ENCODE measurements at places on chromosomes 6 and 20.

- no peak for DNase-seq
These were observed 8.6 kb downstream of the MAP3K5 start for GRCh38 chr6:136783495-136784270.

DNA sequence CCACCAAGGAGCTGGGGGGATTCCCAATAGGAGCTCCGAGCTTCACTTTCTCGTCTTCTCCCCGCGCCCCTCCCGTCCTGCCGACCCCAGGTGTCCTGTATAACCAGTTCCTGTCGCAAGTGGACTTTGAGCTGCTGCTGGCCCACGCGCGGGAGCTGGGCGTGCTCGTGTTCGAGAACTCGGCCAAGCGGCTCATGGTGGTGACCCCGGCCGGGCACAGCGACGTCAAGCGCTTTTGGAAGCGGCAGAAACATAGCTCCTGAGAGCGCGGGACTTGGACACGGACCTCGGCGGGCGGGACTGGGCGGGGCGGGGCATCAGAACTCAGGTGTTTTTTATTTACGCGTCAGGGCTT lies 340 bp upstream of the VARS2 start:
- no peak for DNase-seq

- DNase-seq: no peak
These were observed 189.2 kb downstream of the FOXC1 start for GRCh38 chr6:1798965-1799325.

- no peak for DNase-seq
These were observed 39.1 kb downstream of the ILRUN start for GRCh38 chr6:34657307-34657978.

DNA sequence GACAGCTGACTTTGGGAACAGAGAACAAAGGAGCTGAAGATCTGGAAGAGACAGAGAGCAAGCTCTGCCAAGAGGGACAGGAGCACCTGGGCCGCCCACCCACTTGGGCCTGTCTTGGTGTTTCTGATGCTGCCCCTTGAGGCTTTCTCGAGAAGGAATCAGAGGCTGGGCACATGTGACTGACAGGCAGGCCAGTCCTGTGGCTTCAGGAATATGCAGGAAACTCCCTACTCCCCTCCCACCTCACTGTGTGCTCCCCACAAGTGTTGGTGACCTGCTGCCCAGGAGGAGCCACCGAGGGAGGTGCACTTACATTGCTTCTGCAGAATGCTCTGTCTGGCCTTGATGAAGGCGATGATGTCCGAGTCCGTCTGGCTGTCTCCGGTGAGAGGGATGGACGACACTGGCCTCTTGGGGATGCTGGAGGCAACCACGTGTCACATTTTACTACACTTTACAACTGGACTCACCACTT lies 20.9 kb upstream of the KCNK16 start:
- no peak for DNase-seq

- DNase-seq: no peak
These were observed 9.7 kb downstream of the CNBD2 start for GRCh38 chr20:35978041-35978513.

DNA sequence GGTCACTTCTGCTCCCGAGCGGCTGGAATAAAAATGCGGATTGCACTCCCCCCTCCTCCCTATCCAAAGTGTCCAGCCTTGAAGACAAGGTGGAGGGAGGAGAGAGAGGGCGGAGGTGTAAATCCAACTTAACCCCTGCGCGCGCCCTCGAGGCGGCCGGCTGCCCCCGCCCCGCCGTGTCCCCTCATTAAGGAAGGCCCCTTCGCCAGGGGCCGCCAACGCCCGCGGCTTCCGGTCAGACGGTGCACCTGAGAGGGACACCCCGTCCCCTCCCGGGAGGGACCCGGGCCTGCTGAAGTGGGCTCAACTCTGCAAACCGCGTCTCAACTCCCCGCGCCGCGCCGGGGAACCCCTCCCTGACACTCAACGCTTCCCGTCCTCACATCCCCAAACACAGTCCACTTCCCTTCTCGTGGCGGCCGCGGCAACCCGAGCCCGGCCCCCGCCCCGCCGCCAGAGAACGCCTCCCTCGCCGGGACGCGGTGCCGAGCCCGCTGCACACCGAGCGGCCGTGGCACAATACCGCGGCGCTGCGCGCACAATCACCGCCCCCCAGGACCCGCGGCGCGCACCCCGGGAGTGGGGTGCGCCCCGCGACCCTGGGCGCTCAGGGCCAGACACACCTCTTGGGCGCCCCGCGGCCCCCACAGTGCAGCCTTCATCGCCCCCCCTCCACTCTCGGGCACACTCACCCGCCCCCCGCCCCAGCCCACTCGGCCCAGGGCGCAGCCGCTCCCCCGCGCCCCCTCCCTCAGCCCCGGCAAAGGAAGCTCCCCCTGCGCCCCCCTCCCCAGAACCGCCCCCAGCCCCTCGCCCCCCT lies 102.5 kb downstream of the NOL4L start:
- no peak for DNase-seq
